AG04450 (cell line): ENCODE measurements at places on chromosomes 4 and X. TPM values are rescaled to one million over a fixed set of nuclear protein-coding genes. Genes with fewer than 3 reads are reported as not detected.

DNA sequence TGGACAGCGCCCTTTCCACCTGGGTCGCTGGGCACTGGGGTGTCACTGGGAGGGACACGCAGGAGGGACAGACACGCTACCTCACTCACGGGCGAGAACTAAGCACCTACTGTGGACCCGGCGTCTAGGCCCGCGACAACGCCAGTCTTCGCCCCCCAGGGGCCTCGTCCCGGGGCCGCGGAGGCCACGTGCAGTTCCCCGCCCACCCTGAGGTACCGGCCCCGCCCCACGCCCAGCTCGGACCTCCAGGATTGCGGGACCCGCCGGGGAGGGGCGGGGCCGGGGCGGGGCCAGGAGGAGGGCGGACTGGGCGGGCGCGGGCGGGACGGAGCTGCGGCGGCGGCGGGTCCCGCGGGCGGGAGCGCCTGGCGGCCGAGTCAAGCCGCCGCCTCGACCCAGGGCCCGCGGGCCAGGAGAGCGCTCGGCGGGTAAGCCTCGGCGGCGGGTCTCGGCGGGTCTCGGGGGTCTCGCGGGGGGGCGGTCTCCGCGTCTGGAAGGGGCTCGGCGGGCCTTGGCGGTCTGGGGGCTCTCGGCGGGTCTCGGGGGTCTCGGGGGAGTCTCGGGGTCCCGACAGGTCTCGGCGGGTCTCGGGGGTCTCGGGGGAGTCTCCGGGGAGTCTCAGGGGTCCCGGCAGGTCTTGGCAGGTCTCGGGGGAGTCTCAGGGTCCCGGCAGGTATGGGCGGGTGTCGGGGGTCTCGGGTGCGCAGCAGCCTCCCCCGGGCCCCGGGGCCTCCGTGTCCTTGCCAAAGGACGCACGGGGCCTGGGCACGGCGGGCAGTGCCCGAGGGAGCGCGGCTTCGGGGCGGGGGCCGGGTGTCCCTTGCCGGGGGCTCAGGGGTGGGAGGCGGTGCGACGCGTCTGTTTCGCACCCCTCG, at the start of gene SH3BP2:
Gene SH3BP2 (plus strand): TSS at position 375 of the 875 bp plus-strand sequence. CDS start 27,533 bp downstream, outside the sequence.
- DNase-seq: no peak

GRCh38 chrX:113929004-113929403, 654.9 kb upstream of the HTR2C start:
- DNase-seq: no peak

DNA sequence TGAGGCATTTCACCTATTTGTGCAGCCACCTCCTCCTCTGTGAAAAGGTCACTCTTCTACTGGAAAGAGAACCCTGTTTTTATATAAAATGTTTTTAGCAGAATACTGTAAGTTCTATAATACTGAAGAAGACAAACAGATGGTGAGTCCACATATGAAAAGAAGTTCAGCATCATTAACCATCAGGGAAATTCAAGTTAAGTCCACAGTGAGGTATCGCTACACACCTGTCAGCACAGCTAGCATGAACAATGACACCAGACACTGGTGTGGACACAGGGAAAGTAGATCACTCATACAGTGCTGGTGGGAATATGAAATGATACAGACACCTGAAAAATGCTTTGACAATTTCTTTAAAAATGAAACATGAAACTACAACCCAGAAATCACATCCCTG, 133.0 kb downstream of the MAD2L1 start:
- DNase-seq: no peak

- no peak for DNase-seq
Measured at GRCh38 chr4:25965629-25966028, 51.6 kb downstream of the SMIM20 start.

- no peak for DNase-seq
Measured at GRCh38 chr4:158229768-158230167, 19.5 kb downstream of the TMEM144 start.

- DNase-seq: peak; percentile 16
Measured at GRCh38 chrX:74420196-74421035, 877 bp upstream of the SLC16A2 start.

- DNase-seq: no peak
Measured at GRCh38 chrX:39893417-39894338, 204.1 kb downstream of the BCOR start.

DNA sequence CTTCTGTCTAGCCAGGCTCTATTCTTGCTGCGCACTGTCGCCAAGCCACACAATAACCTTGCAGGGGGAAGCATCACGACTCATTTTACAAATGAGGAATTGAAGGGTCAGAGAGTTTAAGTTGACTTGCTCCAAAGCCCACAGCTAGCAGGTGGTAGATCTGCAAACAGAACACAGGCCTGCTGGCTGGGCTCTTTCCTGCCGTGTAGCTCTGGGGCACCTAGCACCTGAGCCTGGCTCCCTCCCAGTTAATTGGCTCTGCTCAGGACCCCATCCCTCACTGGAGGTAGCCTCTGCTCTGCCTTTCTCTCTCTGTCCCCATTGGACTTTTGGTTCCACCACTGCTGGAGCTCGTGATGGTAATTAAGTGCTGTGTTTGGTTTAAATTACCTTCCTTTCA, 98.5 kb downstream of the NSUN7 start:
- no peak for DNase-seq

GRCh38 chrX:3191796-3192195, 150.5 kb downstream of the ARSF start:
- DNase-seq: no peak

GRCh38 chr4:18695733-18696527, 674.4 kb upstream of the LCORL start:
- no peak for DNase-seq

Gene HAUS3
- polyA plus RNA-seq: 3.1 and 6.0 TPM in 2 replicates

Gene FAM9B
- not detected in 2 replicates for polyA plus RNA-seq

Gene FAM149A
- 0.07 and 0.20 TPM in 2 replicates for polyA plus RNA-seq

Gene PRPS2
- 19.0 and 21.3 TPM in 2 replicates for polyA plus RNA-seq

Gene DCX
- polyA plus RNA-seq: not detected in 2 replicates
